Spinal cord (tissue), 10 donors: ENCODE measurements at places on chromosomes 4 and X. TPM values are rescaled to one million over a fixed set of nuclear protein-coding genes. Genes with fewer than 3 reads are reported as not detected.

DNA sequence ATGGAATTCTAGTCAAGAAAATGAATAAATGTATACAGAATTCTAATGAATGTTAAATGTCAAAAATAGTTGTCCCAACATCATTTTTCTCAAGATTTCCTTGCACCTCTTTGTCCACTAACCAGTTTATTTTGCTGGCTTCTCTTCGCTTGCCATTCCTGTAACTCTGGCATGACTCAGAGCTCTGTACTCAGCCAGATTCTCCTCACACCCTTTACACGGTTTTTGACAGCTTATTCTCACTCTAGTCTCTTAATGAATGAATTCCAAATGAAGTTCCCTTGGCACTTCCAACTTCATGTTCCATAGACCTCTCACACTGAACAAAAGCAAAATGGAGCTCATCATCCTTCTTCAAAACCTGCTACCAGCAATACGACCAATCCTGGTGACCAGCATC lies 419.3 kb upstream of the SLIT2 start:
- H3K4me3 ChIP-seq = no peak overlapping the region
- no peak overlapping the region for H3K27ac ChIP-seq
- no peaks in the 10 kb centered on the region for H3K36me3 ChIP-seq
- DNase-seq = no peak
- no peaks in the 10 kb centered on the region for H3K27me3 ChIP-seq

DNA sequence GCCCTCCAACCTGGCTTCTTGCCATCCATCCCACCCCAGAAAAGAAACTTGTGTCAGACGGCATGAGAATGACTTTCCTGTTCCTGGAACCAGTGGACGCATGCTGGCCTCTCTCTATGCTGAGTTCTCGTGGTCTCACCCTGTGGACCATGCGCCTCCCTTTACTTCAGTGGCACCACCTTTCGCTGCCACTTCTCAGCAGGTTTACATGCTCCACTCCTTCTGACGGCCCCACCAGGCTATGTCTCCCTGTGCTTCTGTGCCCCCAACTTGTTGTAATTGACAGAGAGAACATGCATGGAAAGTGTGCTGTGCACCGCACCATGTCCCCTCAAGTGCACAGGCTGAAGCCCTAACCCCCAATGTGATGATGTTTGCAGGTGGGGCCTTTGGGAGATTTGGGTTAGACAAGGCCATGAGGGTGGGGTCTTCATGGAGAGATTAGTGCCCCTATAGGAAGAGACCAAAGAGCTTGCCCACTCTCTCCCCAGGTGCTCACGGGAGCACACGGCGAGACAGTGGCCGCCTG lies 3.1 kb upstream of the PPP2R2C start:
- no peak for DNase-seq
- no peaks in the 10 kb centered on the region for H3K36me3 ChIP-seq
- H3K27me3 ChIP-seq = peaks cover 10% of the 10 kb centered on the region
- no peak overlapping the region for H3K27ac ChIP-seq

GRCh38 chr4:54095110-54095825 lies 4.7 kb upstream of the GSX2 start:
- H3K4me1 ChIP-seq = peaks cover 36% of the 10 kb centered on the region
- no peak overlapping the region for H3K27ac ChIP-seq
- H3K36me3 ChIP-seq = no peaks in the 10 kb centered on the region
- no peak overlapping the region for H3K4me3 ChIP-seq

DNA sequence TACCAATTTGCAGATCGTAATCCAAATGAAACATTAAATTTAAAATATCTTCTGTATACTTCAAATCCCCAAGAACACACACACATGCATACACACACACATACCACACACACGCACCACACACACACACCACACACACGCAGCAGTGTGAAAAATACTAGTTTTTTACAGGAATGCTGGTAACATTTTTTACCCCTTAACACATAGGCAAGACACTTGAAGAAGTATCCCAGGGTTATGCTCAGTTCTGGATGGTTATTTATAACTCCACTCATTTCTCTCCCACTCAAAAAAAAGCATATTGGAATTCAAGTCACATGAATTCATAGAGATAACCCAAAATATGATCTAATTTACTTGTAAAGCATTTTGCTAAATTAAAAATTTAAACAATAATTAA lies 325.5 kb upstream of the SLC7A11 start:
- no peak overlapping the region for H3K4me3 ChIP-seq
- H3K27ac ChIP-seq = no peak overlapping the region
- no peaks in the 10 kb centered on the region for H3K36me3 ChIP-seq
- no peaks in the 10 kb centered on the region for H3K4me1 ChIP-seq
- DNase-seq = no peak

DNA sequence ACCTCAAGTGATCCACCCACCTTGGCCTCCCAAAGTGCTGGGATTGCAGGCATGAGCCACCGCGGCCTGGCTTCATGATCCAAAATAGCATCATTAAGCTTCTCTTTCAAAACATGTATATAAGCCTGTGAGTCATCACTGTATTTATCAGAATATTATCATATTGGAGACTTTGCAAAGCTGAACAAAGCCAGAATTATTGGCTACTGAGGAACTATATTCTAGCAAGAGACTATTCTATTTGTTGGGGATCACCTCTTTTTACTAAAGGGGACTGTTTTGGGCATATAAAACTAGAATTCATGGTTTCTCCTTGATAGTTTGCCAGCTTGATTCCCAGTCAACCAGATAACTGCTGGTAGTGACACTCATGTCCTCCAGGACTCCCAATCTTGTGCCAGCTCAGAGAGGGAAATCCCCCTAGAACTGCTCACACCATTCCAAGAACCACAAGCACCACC lies 40.1 kb downstream of the TET2 start:
- no peak for DNase-seq
- H3K27ac ChIP-seq = no peak overlapping the region
- H3K4me1 ChIP-seq = no peaks in the 10 kb centered on the region
- H3K4me3 ChIP-seq = no peak overlapping the region
- no peaks in the 10 kb centered on the region for H3K36me3 ChIP-seq

DNA sequence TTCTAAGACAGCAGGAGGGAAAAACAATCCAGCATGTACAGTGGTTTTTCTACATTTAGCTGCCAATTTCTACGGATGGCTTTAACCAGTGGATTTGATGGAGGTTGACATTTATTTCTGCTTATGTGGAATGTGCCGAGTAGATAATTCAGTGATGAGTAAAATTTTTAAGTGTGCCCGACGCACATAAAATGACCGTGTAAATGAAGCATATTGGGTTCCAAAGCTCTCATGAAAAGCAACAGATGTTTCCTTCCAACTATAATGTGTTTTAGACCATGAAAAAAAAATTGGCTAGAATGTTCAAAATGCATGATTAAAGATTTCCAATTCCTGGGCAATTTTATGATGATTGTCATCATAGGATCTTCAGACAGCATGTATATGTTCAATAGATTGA lies 14.1 kb downstream of the INPP4B start:
- H3K36me3 ChIP-seq = no peaks in the 10 kb centered on the region
- H3K4me3 ChIP-seq = no peak overlapping the region
- DNase-seq = no peak
- no peaks in the 10 kb centered on the region for H3K4me1 ChIP-seq
- no peak overlapping the region for H3K27ac ChIP-seq

DNA sequence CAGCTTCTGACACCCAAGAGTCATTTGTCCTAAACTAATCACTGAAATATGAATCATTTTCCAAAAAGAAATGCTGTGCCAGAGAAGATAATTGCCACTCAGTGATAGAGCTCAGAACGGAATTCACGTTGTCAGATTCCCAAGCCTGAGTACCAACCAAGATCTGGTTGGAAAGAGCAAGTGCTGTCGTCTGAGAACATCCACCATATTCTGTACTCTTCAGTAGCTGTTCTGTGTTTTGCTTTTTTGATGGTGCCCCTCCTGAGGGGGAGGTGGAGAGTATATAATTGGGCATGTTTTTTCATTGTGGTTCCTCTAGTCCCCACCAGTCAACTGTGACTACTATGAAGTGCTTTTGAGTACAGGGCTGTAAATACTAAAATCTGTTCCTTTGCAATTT lies 13.2 kb downstream of the RUFY3 start:
- H3K27me3 ChIP-seq = no peaks in the 10 kb centered on the region
- H3K36me3 ChIP-seq = peaks cover 1% of the 10 kb centered on the region
- DNase-seq = no peak
- peak overlapping the region; percentile 34 for H3K27ac ChIP-seq

DNA sequence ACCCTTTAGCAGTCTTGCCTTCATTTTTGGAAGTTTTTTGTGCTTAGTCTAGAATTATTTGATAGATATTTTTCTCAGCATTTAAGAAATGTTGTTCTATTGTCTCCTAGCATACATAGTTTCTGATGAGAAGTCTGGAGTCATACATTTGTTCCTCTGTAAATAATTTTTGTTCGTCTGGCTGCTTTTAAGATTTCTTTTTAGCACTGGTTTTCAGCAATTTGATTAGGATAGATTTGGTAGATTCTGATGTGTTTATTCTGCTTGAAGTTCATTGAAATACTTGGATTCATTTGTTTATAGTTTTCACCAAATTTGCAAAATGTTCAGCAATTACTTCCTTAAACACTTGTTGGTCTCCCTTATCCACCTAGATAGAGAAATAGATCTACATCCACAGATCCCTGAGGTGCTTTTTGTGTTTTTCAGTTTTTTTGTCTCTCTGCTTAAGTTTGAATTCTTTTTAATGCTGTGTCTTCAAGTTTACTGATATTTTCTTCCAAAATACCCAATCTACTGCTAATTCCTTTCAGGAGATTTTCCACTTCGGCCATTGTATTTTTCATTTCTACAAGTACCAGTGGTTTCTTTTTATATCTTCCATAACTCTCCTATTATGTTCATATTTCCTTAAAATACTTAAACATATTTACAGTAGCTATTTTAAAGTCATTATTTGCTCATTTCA lies 64.9 kb downstream of the ABLIM2 start:
- no peak overlapping the region for H3K27ac ChIP-seq
- H3K27me3 ChIP-seq = no peaks in the 10 kb centered on the region
- no peak for DNase-seq
- H3K36me3 ChIP-seq = peaks cover 31% of the 10 kb centered on the region
- H3K4me3 ChIP-seq = no peak overlapping the region

GRCh38 chr4:151672996-151673395 lies 87.8 kb downstream of the GATB start:
- H3K36me3 ChIP-seq = peaks cover 8% of the 10 kb centered on the region
- H3K4me3 ChIP-seq = no peak overlapping the region
- peaks cover 2% of the 10 kb centered on the region for H3K27me3 ChIP-seq
- DNase-seq = no peak
- H3K4me1 ChIP-seq = peaks cover 34% of the 10 kb centered on the region
- H3K27ac ChIP-seq = no peak overlapping the region

DNA sequence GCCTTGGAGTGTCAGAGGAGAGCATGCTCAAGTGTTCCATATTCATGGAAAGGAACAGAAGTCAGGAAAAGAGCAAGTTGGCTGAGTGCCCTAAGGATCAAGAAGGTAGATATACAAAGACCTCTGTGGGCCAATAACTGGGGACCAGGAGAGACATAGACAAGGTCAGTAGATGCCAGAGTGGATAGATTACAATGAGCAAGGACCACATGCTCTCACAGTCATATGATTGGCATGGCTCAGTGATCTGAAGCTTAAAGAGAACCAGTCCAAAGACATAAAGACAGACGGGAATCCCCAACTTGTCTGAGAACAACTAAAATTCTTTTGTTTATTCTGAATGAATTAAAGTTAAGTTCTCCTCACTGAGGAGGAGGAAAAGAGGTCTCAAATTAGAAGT lies 289.7 kb downstream of the HS3ST1 start:
- no peak overlapping the region for H3K4me3 ChIP-seq
- no peaks in the 10 kb centered on the region for H3K4me1 ChIP-seq
- H3K27ac ChIP-seq = no peak overlapping the region
- no peaks in the 10 kb centered on the region for H3K36me3 ChIP-seq
- no peak for DNase-seq
- H3K27me3 ChIP-seq = no peaks in the 10 kb centered on the region

- DNase-seq = no peak
- H3K4me3 ChIP-seq = no peak overlapping the region
- no peaks in the 10 kb centered on the region for H3K4me1 ChIP-seq
- H3K36me3 ChIP-seq = no peaks in the 10 kb centered on the region
- no peak overlapping the region for H3K27ac ChIP-seq
- peaks cover 4% of the 10 kb centered on the region for H3K27me3 ChIP-seq
Observed at GRCh38 chrX:109774136-109774535, 41.1 kb upstream of the ACSL4 start.

DNA sequence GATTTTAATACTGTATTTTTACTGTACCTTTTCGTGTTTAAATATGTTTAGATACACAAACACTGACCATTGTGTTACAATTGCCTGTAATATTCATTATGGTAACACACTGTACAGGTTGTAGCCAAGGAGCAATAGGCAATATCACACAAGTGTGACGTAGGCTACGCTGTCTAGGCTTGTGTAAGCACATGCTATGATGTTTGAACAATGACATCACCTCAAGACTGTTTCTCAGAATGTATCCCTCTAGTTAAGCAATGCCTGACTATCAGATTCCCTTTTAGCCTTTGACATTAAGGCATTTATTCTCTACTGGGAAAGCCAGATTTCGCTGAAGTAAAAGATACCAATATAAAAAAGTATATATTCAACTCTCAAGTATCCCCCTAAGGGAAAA lies 66.2 kb downstream of the VCX3A start:
- DNase-seq = no peak
- H3K36me3 ChIP-seq = no peaks in the 10 kb centered on the region
- H3K4me3 ChIP-seq = no peak overlapping the region

Gene SLC7A11
- total RNA-seq = 385 TPM

Gene PNCK
- total RNA-seq = 38.6 TPM

Gene INTS6L
- total RNA-seq = 20.7 TPM

Gene POF1B
- 0.17 TPM for total RNA-seq

Gene ATP2B3
- 14.8 TPM for total RNA-seq

Gene BRS3
- total RNA-seq = 0.11 TPM

Gene CYP2U1
- total RNA-seq = 19.1 TPM

Gene SPANXA1
- total RNA-seq = not detected

Gene FGG
- not detected for total RNA-seq

Gene MOSPD2
- total RNA-seq = 15.8 TPM

Gene FAM9B
- not detected for total RNA-seq

Gene DBET
- not detected for total RNA-seq

Gene HTN1
- not detected for total RNA-seq
